ENCODE measurements at places on chromosomes 3 and 15. TPM values are rescaled to one million over a fixed set of nuclear protein-coding genes. Genes with fewer than 3 reads are reported as not detected.

PLS1 gene
- 0.16 TPM for total RNA-seq

SPTSSB gene
- not detected for total RNA-seq

SEMA6D gene
- 2.3 TPM for total RNA-seq

SCAPER gene
- total RNA-seq: 6.9 TPM

ZNF197 gene
- 10.5 TPM for total RNA-seq

MYLK gene
- 1.9 TPM for total RNA-seq

PPM1M gene
- 12.5 TPM for total RNA-seq

FEZF2 gene
- total RNA-seq: not detected

FAM227B gene
- total RNA-seq: 7.6 TPM

TMIE gene
- total RNA-seq: not detected

VPS13C gene
- total RNA-seq: 42.0 TPM

MOBP gene
- not detected for total RNA-seq

PEX5L gene
- total RNA-seq: not detected

CAPN7 gene
- total RNA-seq: 29.2 TPM

EAF1 gene
- total RNA-seq: 15.6 TPM

KLHL40 gene
- total RNA-seq: not detected

Measured in cardiac atrium fibroblast (primary cell).